ENCODE measurements at places on chromosomes 12 and 14. TPM values are rescaled to one million over a fixed set of nuclear protein-coding genes. Genes with fewer than 3 reads are reported as not detected.

CLEC1B gene
- total RNA-seq = not detected

ABCC9 gene
- total RNA-seq = under 0.01 TPM

CELA1 gene
- total RNA-seq = not detected

DNA sequence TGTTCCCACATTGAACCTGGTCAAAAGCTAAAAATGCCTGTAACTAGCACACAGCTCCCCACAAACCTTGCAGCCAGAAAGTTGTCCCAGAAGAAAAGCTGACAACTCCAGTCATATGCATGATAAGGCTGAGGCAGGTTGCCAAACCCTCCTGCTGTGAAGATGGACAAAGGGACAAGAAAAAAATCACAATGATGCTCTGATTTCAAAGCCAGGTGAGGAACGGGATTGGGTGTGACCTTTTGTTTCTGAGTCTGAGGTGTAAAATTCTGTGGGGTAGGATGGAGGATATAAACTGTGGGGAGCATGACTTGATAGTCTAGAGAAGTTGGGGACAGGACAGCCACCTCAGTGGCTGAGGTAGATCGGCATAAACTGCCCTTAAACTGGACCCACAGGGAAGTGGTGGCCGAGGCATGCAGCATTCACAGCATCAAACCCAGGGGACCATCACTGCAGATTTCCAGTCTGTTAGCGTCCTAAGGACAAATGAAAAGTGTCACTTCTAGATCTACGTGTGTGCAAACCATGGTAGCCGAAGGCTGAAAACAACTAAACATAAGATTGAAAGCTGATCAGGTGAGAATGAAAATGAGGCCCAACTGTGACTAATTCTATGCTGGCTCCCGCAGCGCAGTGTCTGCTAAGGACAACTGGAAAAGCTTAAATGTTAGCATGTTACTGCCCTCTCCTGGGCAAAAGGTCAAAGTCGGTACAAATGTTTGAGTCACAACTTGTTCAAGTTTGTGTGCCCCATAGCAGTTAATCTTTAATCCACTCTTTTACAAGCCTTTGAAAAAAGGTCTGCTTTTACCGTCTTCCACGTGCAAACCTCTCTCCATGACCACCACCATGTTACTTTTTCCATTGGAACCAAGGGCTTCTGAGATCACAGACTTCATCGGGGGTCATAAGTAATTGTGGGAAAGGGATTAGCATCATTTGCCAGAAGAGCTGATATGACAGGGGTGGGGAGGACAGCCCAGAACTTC is 39.8 kb downstream of the GRIN2B start:
- DNase-seq = peak; percentile 46

DNA sequence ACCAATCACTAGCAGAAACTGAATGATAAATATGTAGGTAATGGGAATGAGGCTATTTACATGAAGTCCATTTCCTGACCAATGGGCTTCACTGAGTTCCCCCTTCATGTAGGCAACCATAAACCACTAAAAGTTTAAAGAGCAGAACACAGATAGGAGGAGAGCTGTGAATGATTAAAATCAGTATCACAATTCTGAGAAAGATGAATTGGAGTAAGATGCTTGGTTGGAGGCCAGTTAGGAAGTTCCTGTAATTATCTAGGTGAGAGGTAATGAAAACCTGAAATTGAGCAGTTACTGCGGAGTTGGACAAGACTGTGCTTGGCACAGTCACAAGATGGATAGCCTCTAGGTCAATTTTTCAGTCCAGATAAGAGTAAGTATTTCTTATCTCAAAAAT is 56.6 kb downstream of the GALNT4 start:
- DNase-seq = no peak

- no peak for DNase-seq
Measured at GRCh38 chr12:120658286-120659150, 18.1 kb downstream of the CABP1 start.

DNA sequence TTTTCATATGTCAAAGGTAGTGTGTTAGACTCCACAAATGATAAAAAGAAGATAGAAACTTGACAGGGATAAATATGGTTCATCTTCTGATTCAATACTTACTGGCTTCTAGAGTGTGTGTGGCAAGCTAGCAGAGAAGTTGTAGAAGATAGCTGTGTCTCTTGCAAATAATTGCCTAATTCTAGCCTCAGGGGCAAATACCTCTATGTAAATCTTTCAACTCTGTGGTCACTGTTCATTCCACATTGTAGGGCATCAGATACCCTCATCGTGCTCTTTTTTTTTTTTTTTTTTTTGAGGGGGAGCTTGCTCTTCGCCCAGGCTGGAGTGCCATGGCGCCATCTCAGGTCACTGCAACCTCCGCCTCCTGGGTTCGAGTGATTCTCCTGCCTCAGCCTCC is 1.7 kb downstream of the OLR1 start:
- peak; percentile 63 for DNase-seq

All from mammary epithelial cell (primary cell).